ENCODE measurements at places on chromosomes 1 and 21.

GRCh38 chr1:18470671-18471355 lies 9.9 kb upstream of the KLHDC7A start:
- DNase-seq, result no peak

- DNase-seq, result no peak
Measured at GRCh38 chr21:46394595-46395104, 64.0 kb upstream of the DIP2A start.

- DNase-seq, result no peak
Measured at GRCh38 chr1:3735027-3735681, 17.1 kb upstream of the CCDC27 start.

- no peak for DNase-seq
Measured at GRCh38 chr1:27377760-27378495, 3.3 kb upstream of the FCN3 start.

GRCh38 chr1:4710592-4711415 lies 56.4 kb downstream of the AJAP1 start:
- no peak for DNase-seq

GRCh38 chr1:162360237-162360873 lies 16.3 kb downstream of the SPATA46 start:
- no peak for DNase-seq

- DNase-seq, result no peak
Measured at GRCh38 chr1:119294722-119295121, 73.9 kb upstream of the HAO2 start.

GRCh38 chr1:20601129-20601825 lies 12.4 kb downstream of the CDA start:
- no peak for DNase-seq

- no peak for DNase-seq
Measured at GRCh38 chr1:197438010-197438790, 170.1 kb downstream of the CRB1 start.

GRCh38 chr1:170927955-170928840 lies 7.1 kb upstream of the MROH9 start:
- no peak for DNase-seq

DNA sequence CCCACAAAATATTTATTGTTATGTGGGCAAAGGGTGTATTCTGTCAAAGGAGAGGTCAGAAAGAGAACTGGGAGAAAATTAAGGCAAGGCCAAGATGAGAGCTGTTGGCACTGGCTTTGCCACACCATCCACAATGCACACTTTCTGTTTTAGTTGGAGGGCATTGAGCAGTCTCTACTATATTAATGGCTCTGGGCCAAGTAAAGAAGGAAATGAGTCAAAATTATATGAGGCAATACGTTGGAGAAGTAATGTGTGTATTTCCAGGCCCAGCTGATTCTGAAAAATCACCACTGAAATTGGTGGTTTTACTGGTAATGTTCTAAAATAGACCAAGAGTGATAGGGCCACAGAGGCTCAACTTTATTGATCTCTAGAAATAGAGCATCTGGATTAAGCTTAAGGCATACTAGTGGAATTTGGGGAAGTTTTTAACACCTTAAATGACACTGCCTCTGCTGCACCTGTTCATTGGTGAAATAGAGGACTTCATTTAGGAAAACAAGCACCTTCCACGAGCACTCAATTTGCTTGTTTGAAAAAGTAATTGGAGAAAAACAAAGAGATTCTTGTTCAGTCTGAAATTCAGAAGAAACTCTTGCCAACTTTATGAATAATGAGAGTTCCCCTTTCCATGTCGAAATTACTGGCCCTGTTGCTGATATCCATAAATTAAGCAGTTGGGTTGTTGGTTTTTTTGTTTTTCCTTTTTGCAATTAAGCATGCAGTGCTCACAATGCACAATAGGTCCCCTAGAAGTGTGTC lies 424.9 kb downstream of the ADGRL2 start:
- no peak for DNase-seq

DNA sequence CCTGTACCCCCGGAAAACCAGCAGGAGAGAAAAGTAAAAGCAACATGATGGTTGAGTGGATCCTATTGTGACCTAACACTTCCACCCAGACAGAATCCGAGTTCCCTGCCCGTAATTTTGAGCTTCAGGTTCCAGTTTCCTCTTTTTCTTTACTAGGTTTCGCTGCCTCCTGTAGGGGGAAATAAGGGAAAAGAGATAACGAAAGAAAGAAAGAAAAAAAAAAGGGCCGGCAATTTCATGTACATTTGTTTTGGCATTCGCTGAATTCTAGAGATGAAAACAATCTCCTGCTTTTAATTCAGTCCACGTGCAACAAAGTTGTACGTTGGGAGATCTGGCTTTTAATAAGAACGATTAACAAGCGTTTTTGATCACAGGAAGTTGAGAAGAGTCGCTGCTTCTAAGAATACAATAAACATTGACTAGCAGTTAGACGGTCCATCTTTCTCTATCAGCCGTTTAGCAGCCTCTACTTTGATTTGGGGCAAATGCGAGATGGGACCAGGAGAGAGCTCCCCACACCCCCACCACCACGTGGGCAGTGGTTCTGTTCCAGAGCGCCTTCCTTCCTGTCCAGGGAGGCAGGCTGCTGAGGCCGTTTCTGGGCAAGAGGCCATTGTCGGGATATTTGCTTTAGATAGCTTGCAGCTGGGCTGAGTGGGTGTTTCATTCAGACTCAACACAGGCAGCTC lies 155.9 kb upstream of the RUNX1 start:
- no peak for DNase-seq

- DNase-seq, result no peak
Measured at GRCh38 chr1:119988306-119989062, 81.0 kb downstream of the NOTCH2 start.

GRCh38 chr1:153180556-153180955 lies 22.7 kb upstream of the LELP1 start:
- no peak for DNase-seq
